Stimulated activated naive B cell treated with anti-CD40 and anti-IgM and Interleukin-4, amounts not matched to agents 10 μg/mL and 1 μg/mL and 100 μg/mL, for 72 hours (primary cell): ENCODE measurements at places on chromosomes 4 and X.
A peak's percentile ranks its signal among the peaks of the same experiment; 100 is the strongest.

GRCh38 chr4:36330796-36331195 is 49.4 kb downstream of the DTHD1 start:
- H3K27me3 ChIP-seq = no peaks in the 10 kb centered on the region
- DNase-seq = no peak
- peaks cover 40% of the 10 kb centered on the region for H3K4me1 ChIP-seq
- no peak overlapping the region for H3K27ac ChIP-seq

- no peak overlapping the region for H3K4me3 ChIP-seq
- H3K27ac ChIP-seq = no peak overlapping the region
- peaks cover 30% of the 10 kb centered on the region for H3K27me3 ChIP-seq
- no peak for DNase-seq
- H3K4me1 ChIP-seq = no peaks in the 10 kb centered on the region
- no peaks in the 10 kb centered on the region for H3K36me3 ChIP-seq
Measured at GRCh38 chr4:7897811-7898210, 41.9 kb downstream of the AFAP1 start.

DNA sequence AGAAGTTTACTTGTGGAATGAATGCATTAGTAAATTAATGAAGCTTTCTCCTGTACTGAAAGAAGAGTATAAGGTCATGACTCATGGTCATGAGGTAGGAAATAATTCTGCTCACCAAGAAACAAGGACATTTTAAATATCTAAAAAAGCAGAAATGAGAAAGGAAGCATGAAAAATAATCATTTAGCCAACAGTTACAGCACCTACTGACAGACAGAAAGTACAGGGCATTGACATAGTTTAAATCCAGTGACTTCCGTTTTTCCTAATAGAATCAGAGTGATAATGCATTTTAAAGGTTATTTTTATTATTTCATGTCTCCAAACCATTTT is 30.5 kb upstream of the ACSL1 start:
- peaks cover 40% of the 10 kb centered on the region for H3K4me1 ChIP-seq
- H3K27ac ChIP-seq = peak overlapping the region; percentile 87
- H3K4me3 ChIP-seq = peak overlapping the region; percentile 7
- DNase-seq = no peak
- H3K36me3 ChIP-seq = no peaks in the 10 kb centered on the region
- no peaks in the 10 kb centered on the region for H3K27me3 ChIP-seq

DNA sequence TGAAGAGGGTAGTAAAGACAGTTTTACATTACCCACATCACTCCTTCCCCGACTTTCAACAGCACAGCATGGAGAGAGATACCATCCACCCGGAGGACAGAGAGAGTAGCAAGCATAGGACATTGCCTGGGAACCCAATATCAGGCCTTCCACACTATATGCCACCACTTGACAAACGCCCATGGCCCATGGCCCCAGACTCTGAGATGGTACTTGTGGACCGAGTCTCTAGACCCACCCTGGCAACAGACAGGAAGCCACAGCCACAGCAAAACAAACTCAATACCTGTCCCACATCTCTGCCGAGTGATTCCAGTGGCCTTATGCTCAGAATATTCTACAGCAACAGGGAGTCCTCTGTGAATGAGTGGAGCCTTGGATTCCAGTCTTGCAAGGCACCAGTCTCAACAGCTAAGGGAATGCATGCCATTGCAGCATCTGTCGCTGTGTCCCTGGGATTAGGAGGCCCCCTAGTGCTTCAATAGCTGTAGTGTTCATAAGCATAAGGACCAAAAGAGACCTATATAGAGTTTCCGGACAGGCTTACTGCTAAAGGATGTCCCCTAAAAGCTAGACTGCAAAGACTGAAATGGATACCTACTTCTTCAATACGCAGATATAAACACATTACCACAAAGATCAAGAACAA is 14.7 kb upstream of the CT55 start:
- H3K4me1 ChIP-seq = no peaks in the 10 kb centered on the region
- DNase-seq = peak; percentile 16
- no peak overlapping the region for H3K27ac ChIP-seq
- H3K27me3 ChIP-seq = peaks cover 36% of the 10 kb centered on the region
- H3K36me3 ChIP-seq = no peaks in the 10 kb centered on the region
- H3K4me3 ChIP-seq = no peak overlapping the region

GRCh38 chr4:95204873-95205272 is 343.9 kb downstream of the UNC5C start:
- no peaks in the 10 kb centered on the region for H3K36me3 ChIP-seq
- H3K4me1 ChIP-seq = no peaks in the 10 kb centered on the region
- H3K27ac ChIP-seq = no peak overlapping the region
- H3K4me3 ChIP-seq = no peak overlapping the region
- no peak for DNase-seq

- H3K4me3 ChIP-seq = peak within 1 kb of the TSS; percentile 83
- H3K4me1 ChIP-seq = peaks cover 22% of the 10 kb centered on the region
- peak within 1 kb of the TSS; percentile 81 for H3K27ac ChIP-seq
- peaks cover 19% of the 10 kb centered on the region for H3K27me3 ChIP-seq
Measured at GRCh38 chrX:9464435-9465371, at the start of gene TBL1X. TSS of gene TBL1X (plus strand) at chrX:9465058. CDS start at chrX:9653587, 188,529 bp downstream.

DNA sequence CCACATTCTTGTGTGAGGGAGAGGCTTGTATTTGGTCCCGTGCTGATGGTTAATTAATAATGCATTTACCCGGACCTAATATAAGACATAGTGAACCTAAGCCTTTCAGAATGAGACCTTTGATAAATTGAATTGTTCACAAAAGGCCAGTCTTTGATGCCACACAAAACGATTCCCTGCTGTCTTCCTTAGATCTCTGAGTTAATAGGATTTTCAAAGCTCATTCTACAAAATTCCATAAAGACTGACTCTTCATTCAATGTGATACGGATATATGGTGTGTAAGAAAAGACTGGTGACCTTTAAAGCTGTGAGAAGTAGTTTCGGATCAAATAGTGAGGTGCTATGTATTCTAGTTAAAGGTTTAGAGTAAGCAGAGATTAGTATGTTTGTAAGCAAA is 254.3 kb downstream of the PDHA2 start:
- H3K4me1 ChIP-seq = no peaks in the 10 kb centered on the region
- no peaks in the 10 kb centered on the region for H3K36me3 ChIP-seq
- DNase-seq = no peak
- H3K27ac ChIP-seq = no peak overlapping the region
- H3K27me3 ChIP-seq = no peaks in the 10 kb centered on the region

GRCh38 chr4:53005808-53006207 is 143.7 kb downstream of the RASL11B start:
- H3K27ac ChIP-seq = peak overlapping the region; percentile 11
- peaks cover 12% of the 10 kb centered on the region for H3K4me1 ChIP-seq
- no peak overlapping the region for H3K4me3 ChIP-seq
- H3K27me3 ChIP-seq = no peaks in the 10 kb centered on the region
- H3K36me3 ChIP-seq = peaks cover 24% of the 10 kb centered on the region
- no peak for DNase-seq

DNA sequence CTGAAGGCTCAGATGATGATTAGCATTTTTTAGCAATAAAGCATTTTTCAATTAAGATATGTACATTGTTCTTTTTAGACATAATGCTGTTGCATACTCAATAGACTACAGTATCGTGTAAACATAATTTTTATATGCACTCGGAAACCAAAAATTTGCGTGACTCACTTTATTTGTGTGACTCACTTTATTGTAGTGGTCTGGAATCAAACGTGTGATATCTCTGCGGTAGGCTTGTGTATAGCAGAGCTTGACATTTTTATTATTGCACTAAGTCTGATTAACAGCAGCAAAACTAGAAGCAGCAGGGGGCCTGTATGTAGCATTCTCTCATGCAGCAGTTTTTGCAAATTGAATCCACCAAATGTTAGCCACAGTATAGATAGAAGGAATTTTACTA is 119.1 kb upstream of the PRDX4 start:
- no peaks in the 10 kb centered on the region for H3K36me3 ChIP-seq
- H3K4me1 ChIP-seq = no peaks in the 10 kb centered on the region
- no peak overlapping the region for H3K27ac ChIP-seq
- no peak for DNase-seq
- H3K4me3 ChIP-seq = no peak overlapping the region
- H3K27me3 ChIP-seq = no peaks in the 10 kb centered on the region

DNA sequence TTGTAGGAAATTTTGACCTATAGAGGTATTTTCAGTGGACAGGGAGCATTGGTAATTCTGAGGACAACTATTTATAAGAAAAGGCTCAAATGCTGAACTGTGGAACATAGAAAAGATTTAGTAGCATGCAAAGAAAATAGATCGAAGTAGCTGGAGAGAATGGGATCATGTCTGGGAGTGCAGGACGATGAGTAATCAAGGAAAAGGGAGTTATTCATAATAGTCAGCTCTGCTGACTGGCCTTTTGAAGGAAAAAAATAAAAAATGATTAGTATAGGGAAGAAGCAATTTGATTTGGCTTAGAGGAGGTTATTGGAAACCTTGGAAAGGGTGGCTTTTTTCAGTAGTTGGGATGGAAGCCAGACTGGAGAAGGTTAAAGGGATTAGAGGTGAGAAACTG is 22.9 kb upstream of the ANK2 start:
- H3K4me3 ChIP-seq = no peak overlapping the region
- no peak for DNase-seq
- no peak overlapping the region for H3K27ac ChIP-seq
- H3K27me3 ChIP-seq = no peaks in the 10 kb centered on the region

- no peak for DNase-seq
- no peak overlapping the region for H3K4me3 ChIP-seq
- H3K36me3 ChIP-seq = no peaks in the 10 kb centered on the region
- H3K27me3 ChIP-seq = peaks cover 18% of the 10 kb centered on the region
- H3K4me1 ChIP-seq = no peaks in the 10 kb centered on the region
- no peak overlapping the region for H3K27ac ChIP-seq
Measured at GRCh38 chr4:8900588-8900987, 28.9 kb upstream of the HMX1 start.

DNA sequence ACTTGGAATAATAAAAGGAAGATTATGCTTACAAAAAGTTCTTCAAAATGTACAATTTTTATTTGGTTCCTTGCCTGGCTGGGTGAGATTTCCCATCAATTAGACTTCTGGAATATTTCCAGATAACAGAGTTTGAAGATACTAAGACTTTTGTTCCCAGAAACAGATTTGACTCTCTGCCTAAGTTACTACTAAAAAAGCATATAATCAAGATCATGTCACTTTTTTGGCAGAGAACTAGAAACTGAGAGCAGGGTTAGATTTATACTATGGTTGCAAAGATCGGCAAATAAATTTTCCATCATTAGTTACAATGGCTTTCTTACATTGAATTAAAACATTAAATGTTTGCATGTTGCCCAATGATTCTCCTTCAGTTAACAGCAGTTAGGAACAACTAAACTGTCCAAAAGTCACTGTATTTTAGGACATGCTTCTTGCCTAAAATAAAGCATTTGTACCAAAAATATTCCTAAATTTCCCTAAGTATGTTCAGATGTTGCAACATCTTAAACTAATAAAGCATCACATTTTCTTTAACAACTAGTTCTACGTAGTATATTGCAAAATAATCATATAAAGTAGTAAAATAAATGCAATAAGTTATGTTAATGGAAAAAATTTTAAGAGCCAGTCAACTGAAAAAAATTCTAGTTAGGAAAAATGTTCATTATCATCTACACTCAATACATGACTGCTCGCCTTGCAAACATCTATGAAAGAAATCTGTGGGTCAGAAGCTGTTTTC is 73.0 kb downstream of the SEC24D start:
- peaks cover 22% of the 10 kb centered on the region for H3K4me1 ChIP-seq
- H3K4me3 ChIP-seq = no peak overlapping the region
- H3K27me3 ChIP-seq = no peaks in the 10 kb centered on the region
- peaks cover 40% of the 10 kb centered on the region for H3K36me3 ChIP-seq

DNA sequence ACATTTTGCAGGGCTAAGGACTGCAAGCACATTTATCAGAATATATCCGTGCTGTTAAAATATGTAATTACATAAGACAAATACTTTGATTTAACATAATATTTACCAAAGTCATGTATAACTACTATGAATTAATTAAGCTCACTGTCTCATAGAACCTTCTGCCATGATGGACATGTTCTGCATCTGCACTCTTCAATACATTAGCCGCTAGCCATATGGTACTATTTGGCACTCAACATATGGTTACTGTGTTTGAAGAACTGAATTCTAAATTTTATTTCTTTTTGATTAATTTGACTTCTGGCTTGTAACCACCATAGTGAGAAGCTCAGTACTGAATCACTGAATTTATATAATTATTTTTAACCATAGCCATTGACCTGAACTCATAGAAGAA is 427.0 kb upstream of the TRAM1L1 start:
- no peak for DNase-seq
- no peak overlapping the region for H3K27ac ChIP-seq
- no peaks in the 10 kb centered on the region for H3K27me3 ChIP-seq
- no peak overlapping the region for H3K4me3 ChIP-seq
- H3K36me3 ChIP-seq = no peaks in the 10 kb centered on the region
- no peaks in the 10 kb centered on the region for H3K4me1 ChIP-seq

DNA sequence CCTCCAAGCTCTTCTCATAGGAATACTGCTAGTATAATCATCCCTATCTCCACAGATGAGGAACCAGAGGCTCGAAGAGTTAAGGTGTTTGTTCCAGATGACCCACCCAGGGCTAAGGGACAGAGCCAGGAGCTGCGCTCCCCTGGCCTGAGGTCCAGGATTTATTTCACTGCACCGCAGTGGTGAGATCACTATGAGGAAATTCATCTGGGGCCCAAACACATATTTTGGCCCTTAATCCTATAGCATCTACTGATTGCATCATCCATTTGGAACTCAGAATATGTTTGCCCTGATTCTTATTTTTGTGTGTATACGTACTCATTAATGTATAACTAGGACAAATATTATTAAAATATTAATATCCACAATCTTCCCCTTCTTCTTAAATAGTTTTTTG is 100.1 kb upstream of the RBPJ start:
- no peak overlapping the region for H3K4me3 ChIP-seq
- no peak for DNase-seq
- H3K27ac ChIP-seq = no peak overlapping the region
- H3K4me1 ChIP-seq = peaks cover 16% of the 10 kb centered on the region

DNA sequence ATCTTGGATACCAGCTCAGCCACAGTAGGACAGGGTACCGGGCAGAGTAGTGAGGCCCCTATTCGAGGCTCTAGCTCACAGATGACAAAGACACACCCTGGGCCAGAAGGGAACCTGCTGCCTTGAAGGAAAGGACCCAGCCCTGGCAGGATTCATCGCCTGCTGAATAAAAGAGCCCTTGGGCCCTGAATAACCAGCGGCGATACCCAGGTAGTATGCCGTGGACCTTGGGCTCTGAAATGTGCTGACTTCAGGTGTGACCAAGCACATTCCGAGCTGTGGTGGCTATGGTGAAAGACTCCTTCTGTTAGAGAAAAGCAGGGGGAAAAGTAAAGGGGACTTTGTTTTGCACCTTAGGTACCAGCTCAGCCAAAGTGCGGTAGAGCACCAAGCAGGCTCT is 14.6 kb downstream of the MED14 start:
- DNase-seq = no peak
- no peaks in the 10 kb centered on the region for H3K27me3 ChIP-seq
- no peak overlapping the region for H3K27ac ChIP-seq
- peaks cover 28% of the 10 kb centered on the region for H3K4me1 ChIP-seq

- H3K4me1 ChIP-seq = peaks cover 93% of the 10 kb centered on the region
- H3K4me3 ChIP-seq = no peak overlapping the region
- H3K27ac ChIP-seq = no peak overlapping the region
- H3K36me3 ChIP-seq = peaks cover 7% of the 10 kb centered on the region
- H3K27me3 ChIP-seq = no peaks in the 10 kb centered on the region
Measured at GRCh38 chr4:2795893-2796848, 3.3 kb downstream of the SH3BP2 start.

- peaks cover 35% of the 10 kb centered on the region for H3K36me3 ChIP-seq
- H3K4me3 ChIP-seq = no peak overlapping the region
- H3K27ac ChIP-seq = no peak overlapping the region
- no peaks in the 10 kb centered on the region for H3K4me1 ChIP-seq
- H3K27me3 ChIP-seq = no peaks in the 10 kb centered on the region
Measured at GRCh38 chrX:53580742-53581504, 105.6 kb downstream of the HUWE1 start.
